ENCODE measurements at places on chromosomes 5 and 9.

DNA sequence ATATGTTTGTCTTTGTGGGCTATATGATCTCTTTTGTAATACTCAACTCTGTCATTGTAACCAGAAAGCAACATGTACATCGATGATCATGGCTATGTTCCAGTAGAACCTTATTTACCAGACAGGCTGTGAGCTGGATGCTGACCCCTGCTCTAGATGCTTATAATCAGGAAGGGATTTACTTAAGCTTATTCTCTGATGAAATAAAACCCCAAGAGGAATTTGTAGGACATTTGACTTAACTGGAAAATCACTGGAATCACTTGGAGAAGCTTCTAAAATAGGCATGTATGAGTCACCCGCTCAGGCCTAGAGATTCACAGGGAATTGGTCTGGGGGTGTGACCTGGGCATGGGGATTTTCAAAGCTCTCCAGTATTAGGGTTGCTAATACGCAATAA, 285.8 kb upstream of the ZNF608 start:
- no peak for DNase-seq

DNA sequence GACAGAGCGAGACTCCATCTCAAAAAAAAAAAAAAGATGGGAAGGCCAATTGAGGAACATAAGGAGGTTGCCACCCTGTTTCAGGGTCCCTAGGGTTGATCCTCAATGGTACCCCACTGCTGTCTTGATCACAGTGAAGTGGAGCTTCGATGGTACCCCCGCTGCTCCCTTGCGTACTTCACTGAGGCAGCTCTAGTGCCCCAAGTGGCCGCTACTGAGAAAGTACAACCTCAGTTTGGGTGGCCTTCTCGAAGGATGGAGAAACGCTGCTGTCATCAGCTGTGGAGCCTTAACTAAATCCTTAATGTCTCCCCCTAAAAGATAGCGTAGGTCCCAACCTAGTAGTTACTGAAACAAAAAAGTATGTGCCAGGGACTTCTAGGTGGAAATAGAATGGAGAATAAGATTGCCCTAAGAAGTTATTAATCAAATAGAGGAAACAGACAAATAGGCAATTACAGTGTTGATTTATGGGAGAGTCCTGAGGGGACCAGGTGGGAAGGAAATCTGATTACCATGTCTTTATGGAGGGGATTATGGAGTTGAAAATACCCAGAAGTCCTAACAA, 6.3 kb downstream of the TESK1 start:
- DNase-seq, result peak; percentile 73

GRCh38 chr5:124439609-124440008, 306.8 kb downstream of the ZNF608 start:
- DNase-seq, result no peak

GRCh38 chr5:132223861-132224260, 3.8 kb downstream of the P4HA2 start:
- DNase-seq, result no peak

- DNase-seq, result no peak
Observed at GRCh38 chr9:137087409-137087925, 682 bp downstream of the MAN1B1 start.

GRCh38 chr5:9924614-9925013, 294.5 kb upstream of the TAS2R1 start:
- DNase-seq, result no peak

DNA sequence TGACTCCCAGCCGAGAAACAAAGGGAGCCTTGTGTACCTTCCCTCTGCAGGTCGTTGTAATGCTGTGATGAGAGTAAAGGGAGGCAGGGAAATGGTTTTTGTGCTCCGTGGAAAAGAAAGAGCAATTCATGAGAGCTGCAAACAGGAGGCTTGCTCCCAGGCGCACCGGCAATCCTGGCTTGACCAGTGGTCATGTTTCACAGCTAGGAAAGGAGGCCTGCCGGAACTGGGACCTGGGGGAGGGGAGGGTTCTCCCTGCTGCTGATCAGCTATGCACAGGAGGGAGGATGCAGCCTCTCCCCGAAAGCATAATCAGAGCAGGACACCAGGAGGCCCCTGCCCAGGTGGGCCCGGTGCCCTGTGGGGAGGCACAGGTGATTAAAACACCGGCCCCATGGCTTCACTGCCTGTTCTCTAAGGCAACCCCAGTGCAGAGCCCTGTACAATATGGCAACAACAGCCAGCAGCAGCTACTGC, 131.3 kb downstream of the ZDHHC21 start:
- no peak for DNase-seq

DNA sequence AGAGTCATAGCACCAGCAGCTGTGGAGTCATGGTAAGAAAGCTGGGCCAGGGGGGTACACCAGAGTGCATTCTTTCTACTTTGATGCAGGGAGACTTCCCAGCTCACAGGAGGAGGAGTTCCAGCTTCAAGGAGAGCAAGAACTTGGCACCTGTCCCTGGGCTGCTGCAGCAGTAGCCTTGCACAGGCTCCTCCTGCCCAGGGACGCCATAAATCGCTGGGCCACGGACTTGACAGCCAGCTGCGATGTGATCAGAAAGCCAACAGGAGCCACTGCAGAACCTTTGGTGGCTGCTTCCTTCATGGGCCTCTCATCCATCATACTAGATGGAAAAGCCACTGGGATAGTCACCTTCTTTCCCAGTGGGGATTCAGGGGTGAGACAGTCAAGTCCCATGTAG, 234.7 kb downstream of the NMUR2 start:
- DNase-seq, result no peak

GRCh38 chr9:19615036-19615624, 173.7 kb downstream of the SLC24A2 start:
- no peak for DNase-seq

DNA sequence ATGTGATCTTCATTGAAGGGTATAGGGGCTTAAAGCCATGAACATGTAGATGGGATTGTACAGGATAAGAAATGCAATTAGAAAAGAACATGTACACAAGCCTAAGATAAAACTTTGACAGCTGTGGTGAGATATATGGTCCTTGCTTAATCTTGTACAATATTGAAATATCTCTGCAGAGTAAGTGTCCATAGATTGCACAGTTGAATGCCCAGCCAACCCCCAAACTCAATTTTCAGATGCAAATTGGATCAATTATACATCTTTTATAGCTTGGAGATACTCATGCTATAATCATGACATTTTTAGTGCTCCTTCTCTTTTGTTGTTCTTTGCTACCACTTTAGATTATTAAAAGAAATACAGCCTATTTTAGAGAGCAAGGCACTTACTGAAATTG, 59.5 kb upstream of the CHSY3 start:
- DNase-seq, result no peak

DNA sequence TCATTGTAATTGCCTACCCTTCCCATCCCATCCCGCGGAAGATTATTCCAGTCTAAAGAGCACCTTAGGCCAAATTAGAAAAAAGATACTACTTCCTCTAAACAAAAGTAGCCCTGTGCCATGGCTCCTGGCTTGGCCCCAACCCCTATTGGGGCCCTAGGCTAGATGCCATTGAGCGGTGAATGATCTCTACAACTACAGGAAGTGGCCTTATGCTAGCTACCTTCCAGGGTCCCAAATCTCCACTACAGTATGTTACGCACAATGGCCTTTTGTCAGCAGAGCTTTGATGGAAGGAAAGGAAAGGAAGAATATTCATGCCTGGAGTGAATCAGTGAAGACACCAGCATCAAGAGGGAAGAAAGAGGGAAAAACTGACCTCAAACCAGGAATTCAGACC, 73.3 kb upstream of the OSMR start:
- no peak for DNase-seq

GRCh38 chr5:37495668-37496347, 116.7 kb downstream of the WDR70 start:
- no peak for DNase-seq

DNA sequence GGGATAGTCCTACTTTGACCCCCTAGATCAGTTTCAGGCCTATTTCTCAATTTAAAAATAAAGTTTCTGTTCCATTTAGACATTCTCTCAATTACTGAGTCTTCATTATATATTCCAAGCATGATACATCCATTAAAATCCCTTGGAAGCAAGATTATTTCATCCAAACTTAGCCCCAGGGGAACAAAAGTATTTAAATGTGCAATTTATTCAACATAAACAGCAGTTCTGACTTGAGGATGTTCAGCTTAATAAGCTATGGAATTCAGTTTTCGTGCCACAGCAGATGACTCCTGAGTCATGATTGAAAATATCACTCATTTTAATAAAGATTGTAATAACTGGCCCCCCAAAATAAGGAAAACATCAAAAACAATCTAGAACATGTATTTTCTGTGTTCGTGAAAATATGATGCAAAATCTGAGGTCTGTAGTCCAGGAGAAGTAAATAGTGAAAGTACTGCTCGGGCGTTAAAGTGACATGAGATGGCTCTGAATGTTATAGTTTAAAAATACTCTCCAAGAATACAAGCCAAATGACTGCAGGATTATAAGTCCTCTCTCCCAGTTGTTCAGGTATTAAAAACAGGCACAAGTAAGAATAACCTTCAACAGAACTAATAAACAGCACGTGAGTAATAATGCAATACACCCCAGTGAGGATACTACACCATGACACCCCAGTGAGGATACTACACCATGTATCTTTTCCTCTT, 67.1 kb downstream of the RETREG1 start:
- no peak for DNase-seq

DNA sequence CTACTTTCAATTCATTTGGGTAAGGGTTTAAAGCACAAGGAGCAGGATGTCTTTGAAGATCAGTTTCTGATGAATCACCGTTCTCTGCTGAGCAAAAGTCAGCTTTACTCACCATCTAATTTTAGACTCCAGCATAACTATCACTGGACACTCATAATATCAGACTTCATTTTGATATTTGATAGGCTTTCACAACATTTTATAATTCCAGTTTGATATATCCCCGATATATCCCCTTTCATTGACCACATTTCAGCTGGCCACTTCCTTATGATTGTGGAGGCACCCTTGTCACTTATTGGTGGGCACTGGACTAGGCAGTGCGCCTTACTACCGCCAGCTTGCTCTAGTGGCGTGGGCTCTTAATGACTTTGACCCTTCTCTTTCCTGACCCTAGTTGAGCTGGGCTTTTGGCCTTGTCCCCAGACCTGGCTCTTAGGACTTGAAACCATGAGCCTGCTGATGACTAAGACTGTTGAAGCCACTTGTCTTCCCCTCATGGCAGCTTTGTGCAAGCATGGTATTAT, 46.8 kb downstream of the CYSTM1 start:
- no peak for DNase-seq

DNA sequence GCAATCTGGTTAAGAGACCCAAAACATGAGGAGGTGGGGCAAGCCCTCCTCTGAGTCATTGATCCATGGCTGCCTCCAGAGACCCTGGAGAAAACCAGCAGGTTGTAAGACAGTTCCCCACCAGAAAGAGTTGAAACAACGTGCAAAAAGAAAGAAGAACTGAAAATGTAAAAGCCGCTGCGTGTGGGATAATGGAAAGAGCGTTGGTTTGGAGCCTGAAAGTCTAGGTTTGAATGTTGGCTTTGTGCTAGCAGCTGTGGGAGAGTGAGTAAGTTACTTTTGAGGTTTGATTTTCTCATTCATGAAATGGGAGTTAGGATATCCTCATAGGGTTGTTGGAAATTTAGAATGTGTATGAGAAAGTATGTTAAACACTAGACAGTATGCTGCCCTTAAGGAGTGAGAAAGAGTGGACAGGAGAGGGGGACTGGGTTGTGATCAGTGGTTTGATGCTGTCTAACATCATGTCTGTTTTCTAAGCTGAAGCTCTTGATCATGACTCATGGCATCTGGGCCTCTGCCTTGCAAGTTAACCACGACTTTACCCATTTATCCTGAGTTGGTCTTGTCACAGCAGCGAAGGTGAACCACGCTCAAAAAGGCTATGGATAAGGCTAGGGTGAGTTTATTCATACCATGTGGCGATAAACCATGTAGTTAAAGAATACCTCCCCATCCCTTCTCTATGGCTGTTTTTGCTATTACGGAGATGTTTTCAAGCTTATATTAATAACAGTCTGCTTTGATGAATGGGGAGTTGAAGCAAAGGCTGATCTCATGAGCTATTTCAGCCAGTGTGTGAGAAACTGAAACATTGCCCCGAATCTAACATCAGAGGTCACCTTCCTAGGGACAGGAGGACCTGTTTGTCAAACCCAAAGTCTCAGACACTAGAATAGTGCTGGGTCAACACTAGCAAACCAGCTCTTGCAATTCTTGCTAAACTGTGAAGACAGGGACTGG, 41.3 kb downstream of the ZNF366 start:
- DNase-seq, result no peak

GRCh38 chr5:135160036-135160675, 126.1 kb upstream of the PITX1 start:
- no peak for DNase-seq

Data from CD4-positive, alpha-beta T cell treated with Interleukin-2 at 100 ng/mL for 4 hours (primary cell).